ENCODE measurements at places on chromosomes 5 and 9.

- no peak for DNase-seq
These were observed 14.6 kb upstream of the ANGPTL2 start for GRCh38 chr9:127136880-127137639.

- no peak for DNase-seq
These were observed 1.8 kb upstream of the SELENOP start for GRCh38 chr5:42813533-42813932.

DNA sequence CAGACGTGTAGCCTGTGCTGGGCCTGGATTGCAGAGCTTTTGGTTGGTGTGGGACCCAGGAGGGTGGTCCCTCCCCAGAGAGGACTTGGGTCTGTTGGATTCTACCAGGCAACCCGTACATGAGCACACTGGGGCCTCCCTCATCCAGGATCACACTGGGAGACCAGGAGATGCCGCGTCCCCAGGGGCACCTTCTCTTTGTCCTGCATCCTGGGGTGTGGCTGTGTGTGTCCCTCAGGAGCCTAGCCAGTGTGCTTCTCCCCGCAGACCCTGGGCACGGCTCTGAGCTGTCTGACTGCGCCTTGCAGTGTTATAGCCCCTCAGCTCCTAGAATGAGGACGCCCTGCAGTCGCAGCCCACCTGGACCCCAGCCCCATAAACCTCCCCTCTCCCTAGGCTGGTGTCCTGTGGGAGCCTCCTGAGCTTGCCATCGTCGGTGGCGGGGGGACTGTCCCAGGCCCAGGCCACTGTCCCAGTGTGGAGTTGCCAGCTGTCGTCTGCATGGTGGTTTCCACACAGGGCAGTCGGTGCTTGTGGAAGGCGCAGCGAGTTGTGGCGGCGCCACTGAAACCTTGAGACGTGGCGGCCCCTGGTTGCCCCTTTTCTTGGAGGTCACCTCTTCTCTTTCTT is 27.6 kb downstream of the CEP72 start:
- no peak for DNase-seq

DNA sequence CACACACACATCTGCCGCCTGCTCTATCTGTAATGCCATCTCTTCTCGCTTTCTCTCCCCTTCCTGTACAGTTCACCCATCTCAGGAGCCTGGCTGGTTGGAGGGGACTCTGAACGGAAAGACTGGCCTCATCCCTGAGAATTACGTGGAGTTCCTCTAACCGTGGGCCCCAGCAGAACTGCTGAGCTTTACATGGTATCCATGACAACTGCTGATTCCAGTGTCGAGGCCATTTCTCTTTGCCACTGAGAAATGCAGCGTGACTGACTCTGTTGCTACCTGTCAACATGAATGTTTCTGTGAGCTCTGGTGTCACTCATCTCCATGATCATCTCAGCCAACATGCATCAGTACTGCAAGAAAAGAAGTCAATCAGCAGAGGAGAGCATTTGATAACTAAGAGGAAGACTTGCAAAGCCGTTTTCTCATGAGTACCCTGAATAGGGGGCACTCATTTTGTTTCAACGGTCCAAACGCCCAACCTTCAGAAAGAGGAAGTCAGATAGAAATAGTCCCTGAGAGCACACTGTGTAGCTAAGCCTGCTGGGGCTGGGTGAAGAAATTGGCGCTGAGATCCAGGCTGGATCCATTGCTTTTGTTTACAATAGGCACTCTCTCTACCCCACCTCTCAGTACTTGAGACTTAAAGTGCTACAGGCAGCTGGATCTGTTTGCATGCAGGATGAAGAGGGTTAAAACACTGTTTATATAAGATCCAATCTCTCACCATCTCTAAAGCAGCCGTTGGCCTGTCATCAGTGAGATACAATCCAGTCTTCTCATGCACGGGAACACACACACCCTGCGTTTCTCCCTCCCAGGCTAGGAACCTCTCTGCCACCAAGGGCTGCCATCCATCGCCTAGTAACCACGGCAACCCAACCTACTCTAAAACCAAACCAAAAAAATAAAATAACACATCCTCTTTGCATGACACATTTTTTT is 180.9 kb downstream of the NR3C1 start:
- DNase-seq = peak; percentile 56

DNA sequence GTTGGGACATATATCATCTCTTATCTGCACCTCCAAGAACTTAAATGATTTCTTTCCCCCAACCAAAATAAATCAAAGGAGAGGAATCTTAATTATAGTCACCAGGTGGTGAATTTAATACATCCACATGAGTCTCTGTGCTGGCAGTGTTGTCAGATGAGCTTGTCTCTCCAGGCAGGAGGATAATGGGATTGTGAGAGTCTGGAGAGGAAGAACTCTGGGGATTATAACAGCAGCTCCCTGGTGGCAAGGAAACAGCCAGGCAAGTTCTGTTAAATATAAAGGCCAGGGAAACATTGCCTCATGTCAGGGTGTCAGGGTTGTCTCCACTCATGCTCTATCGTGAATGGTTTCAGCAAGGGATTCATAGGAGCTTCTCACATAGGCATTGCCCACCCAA is 80.8 kb downstream of the TLR4 start:
- no peak for DNase-seq

DNA sequence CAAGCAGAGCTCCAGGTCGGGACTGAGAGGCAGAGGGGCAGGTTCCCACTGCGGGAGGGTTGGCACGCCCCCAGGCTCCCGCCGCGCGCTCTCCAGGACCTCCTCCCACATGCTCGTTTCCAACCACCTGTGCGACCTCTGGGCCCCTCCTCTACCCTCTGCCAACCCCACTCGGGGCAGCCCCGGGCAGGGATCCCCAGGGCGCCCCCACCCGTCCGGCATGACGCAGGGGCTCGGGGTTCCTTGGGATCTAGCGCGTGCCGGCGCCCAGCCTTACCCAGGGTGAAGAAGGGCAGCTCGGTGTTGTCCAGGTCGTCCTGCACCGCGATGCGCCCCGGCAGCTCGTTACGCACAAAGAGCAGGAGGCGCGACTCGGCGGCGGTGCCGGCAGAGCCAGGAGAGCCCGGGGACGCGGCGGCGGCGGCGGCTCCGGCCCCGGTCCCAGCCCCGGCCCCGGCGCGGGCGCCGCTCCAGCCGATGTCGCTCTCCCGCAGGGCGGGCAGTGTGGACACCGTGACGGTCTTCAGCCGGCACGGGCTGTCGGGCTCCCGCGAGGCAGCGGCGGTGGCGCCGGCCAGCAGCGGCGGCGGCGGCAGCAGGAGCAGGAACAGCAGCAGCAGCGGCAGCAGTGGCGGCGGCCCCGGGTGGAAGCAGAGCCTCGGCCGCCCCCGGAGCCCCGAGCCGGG is 494 bp downstream of the ASTN2 start:
- DNase-seq = peak; percentile 5

DNA sequence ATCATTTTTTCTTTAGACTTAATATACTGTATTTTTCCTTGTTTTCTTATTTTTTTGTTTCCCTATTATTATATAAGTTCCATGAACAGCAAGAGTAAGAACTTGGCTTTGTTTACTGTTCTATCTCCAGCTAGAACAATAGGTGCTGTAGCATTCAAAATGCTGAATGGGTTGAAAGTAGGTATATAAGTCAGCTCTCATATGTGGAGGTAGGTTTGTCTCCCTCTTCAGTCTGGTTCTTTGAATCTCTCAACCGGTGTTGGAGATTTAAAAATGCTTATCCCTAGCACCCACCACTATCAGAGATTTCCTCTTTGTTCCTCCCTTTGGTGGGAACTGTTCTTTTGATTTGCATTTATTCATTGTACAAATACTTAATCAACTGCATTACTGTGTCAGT is 87.5 kb upstream of the FSD1L start:
- no peak for DNase-seq

GRCh38 chr9:110641293-110641692 is 27.3 kb upstream of the MUSK start:
- no peak for DNase-seq

GRCh38 chr9:107883496-107884124 is 394.0 kb upstream of the KLF4 start:
- peak; percentile 89 for DNase-seq

GRCh38 chr5:55633574-55634208 is 78.4 kb downstream of the SLC38A9 start:
- no peak for DNase-seq

- DNase-seq = peak; percentile 24
These were observed 79.6 kb upstream of the KLF4 start for GRCh38 chr9:107569174-107569573.

DNA sequence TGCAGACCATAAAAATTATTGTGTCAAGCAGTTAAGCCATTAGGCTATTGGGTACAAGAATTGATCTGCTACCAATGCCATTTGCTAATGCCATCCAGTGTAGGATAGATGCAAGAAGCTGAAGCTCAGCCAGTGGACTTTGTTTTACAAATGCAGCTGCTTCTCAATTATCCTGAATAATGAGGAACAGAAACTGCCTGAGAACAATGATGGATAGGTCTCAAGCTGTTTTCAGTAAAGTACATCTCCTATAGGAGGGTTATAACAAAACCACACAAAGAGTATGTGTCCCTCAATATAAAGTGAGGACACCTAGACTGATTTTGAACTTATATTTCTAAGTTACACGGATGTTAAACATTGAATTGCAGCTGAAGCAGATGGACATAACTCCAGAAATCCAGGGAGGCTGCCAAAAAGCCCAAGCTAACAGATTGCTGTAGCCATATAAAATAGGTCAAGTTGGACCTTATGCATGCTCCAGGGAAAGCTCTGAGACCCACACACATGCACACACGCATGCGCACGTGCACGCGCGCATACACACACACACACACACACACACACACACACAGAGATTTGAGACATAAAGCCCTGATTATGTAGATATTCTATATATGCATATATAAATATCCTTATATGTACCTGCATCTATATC is 482.7 kb upstream of the CD180 start:
- DNase-seq = no peak

DNA sequence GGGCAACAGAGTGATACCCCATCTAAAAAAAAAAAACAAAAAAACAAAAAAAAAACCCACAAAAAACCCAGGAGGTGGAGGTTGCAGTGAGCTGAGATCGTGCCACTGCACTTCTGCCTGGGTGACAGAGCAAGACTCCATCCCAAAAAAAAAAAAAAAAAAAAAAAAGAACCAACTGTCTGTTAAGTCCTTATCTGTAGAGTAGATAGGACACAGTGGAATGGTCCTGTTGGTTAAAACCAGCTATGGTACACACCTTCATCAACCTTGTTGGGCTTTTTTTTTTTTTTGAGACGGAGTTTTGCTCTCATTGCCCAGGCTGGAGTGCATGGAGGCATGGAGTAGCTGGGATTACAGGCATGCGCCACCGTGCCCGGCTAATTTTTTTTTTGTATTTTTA is 12.2 kb downstream of the SLC25A25 start:
- DNase-seq = no peak

GRCh38 chr9:107292821-107293542 is 9.9 kb downstream of the RAD23B start:
- DNase-seq = peak; percentile 54

DNA sequence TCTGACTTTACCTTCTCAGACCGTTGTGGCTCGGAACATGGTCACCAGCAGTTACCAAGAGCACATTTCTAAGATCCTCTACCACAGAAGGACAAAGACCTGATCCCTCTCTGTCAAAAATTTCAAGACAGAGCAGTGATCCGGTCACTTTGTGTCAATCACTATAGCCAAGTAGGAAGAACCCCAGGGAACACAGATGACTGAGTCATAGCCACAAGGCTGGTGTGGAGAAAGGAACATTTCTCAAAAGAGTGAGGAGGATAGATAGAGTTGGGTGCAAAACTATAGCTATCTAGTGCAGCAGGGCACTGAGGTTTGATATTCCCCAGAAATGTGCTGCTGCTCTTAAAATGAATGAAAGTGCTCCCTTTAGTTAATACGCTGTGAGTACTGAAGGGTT is 130.7 kb upstream of the SMIM23 start:
- peak; percentile 42 for DNase-seq

- no peak for DNase-seq
These were observed 31.1 kb downstream of the GCNT4 start for GRCh38 chr5:75021219-75021618.

GRCh38 chr9:78011049-78011448 is 20.6 kb downstream of the GNAQ start:
- peak; percentile 66 for DNase-seq

DNA sequence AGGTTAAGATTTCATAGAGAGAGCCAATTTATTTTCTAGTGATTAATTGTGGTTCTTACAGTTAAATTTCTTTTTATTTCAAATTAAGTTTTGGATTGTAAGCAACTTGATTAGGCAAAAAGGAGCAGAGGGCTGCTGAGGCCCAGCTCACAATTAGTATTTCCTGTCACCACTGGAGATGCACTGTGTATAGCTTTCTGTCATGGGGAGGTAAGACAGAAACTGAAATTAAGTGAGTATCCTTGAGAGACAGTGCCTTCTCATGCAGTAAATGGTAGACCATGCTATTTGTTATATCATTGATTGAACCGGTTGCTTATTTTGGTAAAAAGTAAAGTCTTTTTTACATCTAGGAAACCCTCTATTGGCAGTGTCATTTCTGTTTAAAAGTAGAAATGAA is 190.7 kb downstream of the CCDC171 start:
- no peak for DNase-seq

DNA sequence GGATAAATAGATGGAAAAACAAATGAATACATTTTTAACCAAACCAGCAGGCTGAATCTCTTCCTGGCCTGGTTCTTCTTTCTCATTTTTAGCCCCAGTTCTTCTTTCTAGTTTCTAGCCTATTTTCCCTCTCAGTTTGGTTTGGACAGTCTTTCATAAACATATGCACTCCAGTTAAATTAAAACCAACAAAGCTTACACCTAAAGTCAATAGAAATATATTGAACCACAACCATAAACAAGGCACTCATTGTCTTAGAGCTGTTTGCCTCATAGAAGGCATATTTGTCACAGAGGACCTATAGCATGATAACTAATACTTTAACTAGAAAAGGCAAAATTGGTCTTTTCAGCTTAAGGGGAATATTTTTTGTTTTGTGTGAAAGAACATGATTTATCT is 638.3 kb downstream of the NR2F1-AS1 start:
- DNase-seq = no peak

- DNase-seq = peak; percentile 63
These were observed 168.8 kb downstream of the PDE4D start for GRCh38 chr5:59724482-59725391.

- DNase-seq = peak; percentile 46
These were observed 50.1 kb downstream of the ST8SIA4 start for GRCh38 chr5:100852988-100853449.

- no peak for DNase-seq
These were observed 717.1 kb upstream of the ZNF608 start for GRCh38 chr5:125463466-125464092.
